T-helper 2 cell treated with Interferon-gamma antibody and Interleukin-4, amounts not matched to agents 5 μg/mL and 100 μg/mL, for 36 hours (primary cell): ENCODE measurements at places on chromosomes 1 and 21.

DNA sequence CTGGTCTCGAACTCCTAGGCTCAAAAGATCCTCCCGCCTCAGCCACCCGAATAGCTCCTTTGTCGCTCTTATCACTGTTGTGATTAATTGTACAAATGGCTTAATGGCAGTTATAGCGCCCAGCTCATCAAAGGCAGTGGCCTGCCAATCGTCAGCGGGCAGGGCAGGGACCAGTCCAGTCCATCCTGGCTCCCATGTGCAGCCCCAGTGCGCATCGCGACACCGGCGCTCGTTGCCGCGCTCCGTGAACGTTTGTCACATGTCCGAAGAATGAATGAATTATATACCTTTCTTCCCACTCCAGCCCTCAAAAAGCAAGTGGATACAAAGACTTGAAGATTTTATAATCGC, 18.4 kb downstream of the MTX1 start:
- DNase-seq: no peak

- no peak for DNase-seq
Measured at GRCh38 chr1:220371324-220371723, 99.1 kb upstream of the RAB3GAP2 start.

DNA sequence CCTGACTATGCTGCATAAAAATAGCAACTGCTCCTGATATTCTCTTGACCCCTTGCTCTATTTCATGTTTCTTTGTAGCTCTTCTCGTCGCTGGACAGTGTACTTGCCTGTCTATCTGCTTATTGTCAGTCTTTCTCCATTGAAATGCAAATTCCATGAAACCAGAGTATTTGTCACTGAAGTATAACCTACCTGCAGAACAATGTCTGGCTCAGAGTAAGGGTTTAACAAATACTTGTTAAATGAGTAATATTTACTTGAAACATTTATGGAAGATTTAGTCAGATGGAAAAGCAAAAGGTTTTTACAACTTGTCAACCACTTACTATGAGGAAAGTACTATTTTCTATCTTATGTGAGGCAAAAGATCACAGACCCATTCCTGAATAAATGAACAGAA, 19.9 kb upstream of the ERICH3 start:
- DNase-seq: no peak

- no peak for DNase-seq
Measured at GRCh38 chr1:27724961-27725373, 794 bp upstream of the FAM76A start.

- DNase-seq: no peak
Measured at GRCh38 chr1:7893529-7894180, 40.8 kb upstream of the UTS2 start.

DNA sequence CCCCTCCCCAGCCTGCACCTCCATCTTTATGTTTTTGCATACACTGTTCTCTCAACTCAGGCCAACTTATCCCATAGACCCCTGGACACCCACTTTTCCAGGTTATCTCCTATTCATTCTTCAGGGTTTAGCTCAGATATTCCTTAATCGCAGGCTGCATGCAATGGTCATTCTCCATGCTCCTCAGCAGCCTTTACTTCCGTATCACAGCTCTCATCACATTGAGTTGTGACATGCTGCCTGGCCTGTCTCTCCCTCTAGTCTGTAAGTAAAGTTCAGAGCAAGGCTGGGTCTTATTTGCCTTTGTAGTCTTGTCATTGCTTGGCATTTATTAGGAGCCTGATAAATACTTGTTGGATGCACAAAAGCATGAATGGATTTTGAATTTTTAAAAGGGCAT, 6.9 kb downstream of the DNAJC6 start:
- no peak for DNase-seq

DNA sequence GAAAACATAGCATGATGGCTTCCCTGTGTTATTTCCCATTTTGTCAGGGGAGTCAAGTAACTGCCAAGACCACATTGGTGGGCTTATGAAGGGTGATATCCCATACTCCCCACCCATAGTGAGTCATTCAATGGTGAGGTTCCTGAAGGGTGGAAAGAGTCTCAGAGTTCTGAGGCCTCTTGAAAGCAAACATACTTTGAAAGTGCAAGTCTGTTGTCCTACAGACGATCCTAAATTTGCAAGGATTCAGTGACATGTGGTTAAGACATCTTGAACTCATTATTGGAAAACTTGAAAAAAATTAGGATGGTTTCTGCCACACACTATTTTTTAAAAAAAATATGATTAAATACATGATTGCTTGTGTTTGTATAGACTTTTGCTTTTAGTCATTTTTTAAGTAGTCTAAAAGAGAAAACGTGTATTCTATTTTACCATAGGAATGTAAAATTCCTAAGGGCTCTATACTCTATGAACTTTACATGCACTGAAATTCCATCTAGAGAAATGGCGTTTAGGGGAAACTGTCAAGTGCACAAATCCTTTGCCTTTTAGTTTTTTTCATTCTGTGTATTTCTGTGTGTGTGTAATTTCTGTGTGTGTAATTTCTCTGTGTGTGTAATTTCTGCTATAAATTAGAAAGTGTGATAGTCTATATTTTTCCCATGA, 225.5 kb upstream of the ADAMTS5 start:
- no peak for DNase-seq

- DNase-seq: no peak
Measured at GRCh38 chr1:8516278-8516777, 198.4 kb downstream of the SLC45A1 start.

GRCh38 chr1:96238426-96238825, 483.2 kb upstream of the PTBP2 start:
- no peak for DNase-seq

DNA sequence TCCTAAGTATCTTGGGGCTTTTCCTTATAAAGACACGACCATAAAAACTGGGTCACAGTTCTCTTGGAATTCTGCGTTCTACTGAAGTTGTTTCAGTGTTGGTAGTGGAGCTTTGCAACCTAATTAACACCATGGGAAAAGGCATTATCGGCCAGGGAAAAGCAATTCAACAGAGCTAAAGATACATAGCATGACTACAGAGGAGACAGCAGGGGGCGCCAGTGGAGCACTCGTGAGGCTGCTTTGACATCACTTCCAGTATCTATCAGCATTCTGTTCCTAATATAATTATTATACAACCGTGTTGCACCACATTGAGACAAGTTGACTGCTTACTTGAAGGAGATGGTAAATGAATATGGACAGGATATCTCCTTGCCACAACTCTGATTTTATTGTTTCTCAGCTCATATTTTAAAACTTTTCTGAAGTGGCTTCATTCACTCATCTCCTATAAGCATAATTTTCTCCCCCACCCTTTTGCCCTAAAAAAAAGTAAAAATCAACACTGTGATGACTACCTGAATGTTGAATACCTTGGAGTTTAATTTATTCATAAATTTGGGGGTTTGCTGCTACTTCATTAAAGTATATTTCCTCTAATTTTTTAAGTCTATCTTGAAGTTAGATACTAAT, 39.4 kb downstream of the ZP4 start:
- no peak for DNase-seq

DNA sequence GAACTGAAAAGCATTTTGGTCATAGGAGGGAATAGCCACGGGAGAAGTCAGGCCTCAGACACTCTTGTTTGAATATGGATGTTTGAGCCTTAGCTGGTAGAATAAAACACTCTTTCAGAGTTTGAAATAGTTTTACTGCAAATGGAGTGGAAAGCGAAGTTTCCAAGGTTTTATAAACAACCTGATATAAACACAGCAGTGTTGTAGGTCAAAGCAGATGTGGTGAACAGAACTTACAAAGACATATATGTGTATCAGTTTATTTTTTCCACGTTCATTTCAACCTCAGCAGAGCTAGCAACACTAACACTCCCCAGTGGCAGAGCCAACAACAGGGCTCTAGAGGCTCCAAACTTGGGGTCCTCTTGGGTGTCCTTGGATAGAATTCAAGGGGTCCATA, 89.9 kb downstream of the WLS start:
- DNase-seq: no peak

DNA sequence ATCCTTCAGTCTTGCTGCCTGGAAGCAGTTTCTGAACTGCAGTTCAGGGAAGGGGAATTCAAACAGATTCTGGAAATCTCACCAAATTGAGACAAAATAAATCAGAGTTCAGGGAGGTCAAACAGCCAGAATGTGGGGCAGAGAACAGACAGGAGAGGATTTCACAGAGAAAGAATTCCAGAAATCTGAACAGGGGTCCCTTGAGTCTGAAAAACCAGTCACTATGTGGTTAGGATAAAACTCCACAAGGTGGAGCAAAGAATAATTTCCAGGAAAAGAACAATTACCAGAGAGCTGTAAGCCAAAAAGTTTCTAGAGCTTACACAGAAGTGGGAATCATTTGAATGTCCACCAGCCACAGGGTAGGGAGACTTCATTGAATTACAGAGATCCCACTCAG, 84.7 kb downstream of the URB2 start:
- DNase-seq: no peak

DNA sequence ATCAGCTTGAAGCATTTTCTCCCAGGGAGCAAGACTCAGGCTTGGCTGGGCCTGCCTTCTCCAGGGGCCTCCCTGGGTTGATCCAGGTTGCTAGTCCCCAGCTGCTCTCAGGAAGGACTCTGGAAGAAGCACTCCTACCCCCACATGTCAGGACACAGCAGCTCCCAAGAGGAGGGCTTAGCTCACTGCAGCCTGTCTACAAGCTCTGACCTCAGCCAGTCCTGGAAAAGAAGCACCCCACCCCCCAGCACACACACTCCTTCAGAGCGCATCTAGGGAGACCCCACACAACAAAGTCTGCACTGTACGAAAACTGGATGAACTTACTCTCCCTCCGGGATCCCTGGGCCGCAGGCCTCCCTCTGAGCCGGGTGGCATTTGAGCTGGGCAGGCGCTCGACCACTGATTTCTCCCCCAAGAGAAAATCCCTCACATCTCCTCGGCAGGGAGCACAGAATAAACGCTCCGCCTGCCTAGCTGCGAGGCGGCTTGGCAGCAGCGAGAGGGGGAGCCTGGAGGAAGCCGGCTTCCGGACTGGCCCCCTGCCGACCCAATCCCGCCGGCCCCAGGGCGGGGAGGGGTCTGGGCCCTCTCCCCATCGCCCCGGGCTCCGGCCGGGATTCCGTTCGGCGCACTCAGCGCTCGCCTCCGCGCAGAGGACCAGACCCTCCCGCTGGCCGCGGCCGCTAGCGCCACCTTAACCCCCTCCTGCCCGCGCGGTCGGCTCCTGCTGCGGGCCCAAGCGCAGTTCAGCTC, at the start of gene KCNA2:
TSS of gene KCNA2 (minus strand) at position 458 of the 756 bp plus-strand sequence. CDS start 1,576 bp downstream, outside the sequence.
- no peak for DNase-seq

- no peak for DNase-seq
Measured at GRCh38 chr1:225931270-225932136, 7.5 kb upstream of the PYCR2 start.

- peak; percentile 66 for DNase-seq
Measured at GRCh38 chr1:85201340-85202091, 700 bp upstream of the SYDE2 start.

GRCh38 chr1:197567442-197567841, 207.8 kb downstream of the DENND1B start:
- no peak for DNase-seq

GRCh38 chr1:186849826-186850225, 21.1 kb downstream of the PLA2G4A start:
- no peak for DNase-seq

DNA sequence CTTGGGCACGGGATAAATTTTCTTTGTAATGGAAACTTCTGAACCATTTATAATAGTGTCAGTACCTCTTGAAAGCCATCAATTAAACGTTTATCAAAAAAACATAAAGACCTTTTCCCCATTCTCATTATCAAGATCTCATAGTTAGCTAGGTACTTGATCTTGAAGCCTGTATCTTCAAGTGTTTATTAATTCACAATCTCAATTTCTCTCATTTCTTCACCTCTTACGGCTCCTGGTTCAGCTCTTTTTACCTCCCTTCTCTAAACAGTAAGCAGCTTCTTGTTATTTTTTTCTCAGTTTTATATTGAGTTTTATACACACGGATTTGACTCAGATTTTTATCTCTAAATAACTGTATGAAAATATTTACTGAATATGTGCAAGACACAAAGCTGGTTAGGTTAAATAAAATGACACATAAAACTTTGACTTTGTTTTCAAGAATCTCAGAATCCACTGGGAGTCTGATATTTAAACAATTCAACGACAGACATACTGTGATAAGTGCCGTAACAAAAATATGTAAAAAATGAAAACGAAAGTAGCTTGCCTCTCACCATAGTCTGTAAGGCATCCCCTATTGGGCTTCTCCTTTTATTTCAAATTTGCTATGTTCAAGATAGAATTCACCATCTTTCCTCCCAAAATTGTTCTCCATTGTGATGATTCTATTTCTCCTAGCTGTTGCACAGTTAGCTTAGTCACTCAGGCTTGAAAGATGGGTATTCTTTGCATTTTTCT, 411.6 kb upstream of the ZRANB2 start:
- DNase-seq: no peak

DNA sequence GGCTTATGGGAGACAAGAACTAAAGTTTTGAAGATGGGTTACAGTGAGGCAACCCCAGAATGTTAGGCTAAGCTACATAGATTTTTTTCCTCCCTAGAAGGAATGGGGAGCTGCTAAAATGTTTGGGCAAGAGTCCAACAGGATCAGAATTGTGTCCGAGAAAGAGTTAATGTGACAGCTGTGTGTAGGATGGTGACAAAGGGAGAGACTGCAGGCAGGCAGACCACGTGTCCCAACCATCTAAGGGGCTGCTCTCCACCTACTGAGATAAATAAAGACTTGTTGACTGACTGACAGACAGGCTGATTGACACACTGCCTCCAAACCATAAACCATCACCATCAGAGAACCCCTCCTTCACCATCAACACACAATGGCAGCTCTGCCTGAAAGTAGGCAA, 133.7 kb upstream of the CTTNBP2NL start:
- DNase-seq: no peak

GRCh38 chr21:44797775-44798174, 3.8 kb downstream of the UBE2G2 start:
- no peak for DNase-seq

DNA sequence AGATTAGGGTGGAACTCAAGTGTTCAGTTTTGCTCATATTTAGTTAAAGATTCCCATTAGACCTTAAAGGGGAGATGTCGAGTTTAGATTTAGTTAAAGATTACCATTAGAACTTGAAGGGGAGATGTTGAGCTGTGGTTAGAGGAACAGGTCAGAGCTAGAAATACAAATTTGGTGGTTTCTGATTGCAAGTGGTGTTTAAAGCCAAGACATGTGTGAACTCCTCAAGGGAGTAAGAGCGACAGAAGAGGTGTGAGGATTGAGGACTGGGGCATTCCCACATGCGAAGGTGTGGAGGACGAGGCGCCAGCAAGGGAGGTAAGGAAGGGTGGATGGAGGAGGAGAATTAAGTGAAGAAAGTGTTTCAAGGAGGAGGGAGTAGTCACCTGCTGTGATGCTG, 168.6 kb downstream of the IER5 start:
- no peak for DNase-seq

- no peak for DNase-seq
Measured at GRCh38 chr1:74812180-74812541, 79.2 kb downstream of the TYW3 start.

GRCh38 chr1:16979475-16980327, 719 bp downstream of the MFAP2 start:
- DNase-seq: no peak

- DNase-seq: no peak
Measured at GRCh38 chr1:59669752-59670312, 144.9 kb upstream of the HOOK1 start.

GRCh38 chr1:26598890-26599289, 69.3 kb downstream of the RPS6KA1 start:
- DNase-seq: no peak
